ENCODE measurements at places on chromosomes 3 and 15. TPM values are rescaled to one million over a fixed set of nuclear protein-coding genes. Genes with fewer than 3 reads are reported as not detected.

The COL6A6 gene
- 0.27 TPM for polyA plus RNA-seq

The RARRES1 gene
- polyA plus RNA-seq: 2.4 TPM

The FBN1 gene
- 2.4 TPM for polyA plus RNA-seq

The DCBLD2 gene
- polyA plus RNA-seq: 27.2 TPM

The ACAD9 gene
- polyA plus RNA-seq: 7.3 TPM

The C3orf49 gene
- polyA plus RNA-seq: not detected

The BNIP2 gene
- polyA plus RNA-seq: 14.7 TPM

The CACNA1D gene
- polyA plus RNA-seq: 1.9 TPM

The SOX14 gene
- polyA plus RNA-seq: not detected

The PIERCE2 gene
- polyA plus RNA-seq: 33.0 TPM

The ACVR2B gene
- 2.2 TPM for polyA plus RNA-seq

The PP2D1 gene
- not detected for polyA plus RNA-seq

The ZNF774 gene
- 2.7 TPM for polyA plus RNA-seq

The BMF gene
- polyA plus RNA-seq: not detected

The SLCO2A1 gene
- not detected for polyA plus RNA-seq

The TERC gene
- polyA plus RNA-seq: not detected

The GOLGA6L7 gene
- not detected for polyA plus RNA-seq

The APEH gene
- 87.5 TPM for polyA plus RNA-seq

The ZNF620 gene
- polyA plus RNA-seq: 0.53 TPM

The GNB5 gene
- polyA plus RNA-seq: 58.3 TPM

The ROPN1 gene
- 2.9 TPM for polyA plus RNA-seq

The REC114 gene
- polyA plus RNA-seq: not detected

The RBP2 gene
- not detected for polyA plus RNA-seq

The CLCN2 gene
- polyA plus RNA-seq: 0.71 TPM

The ZBED2 gene
- not detected for polyA plus RNA-seq

The FBXO40 gene
- polyA plus RNA-seq: 0.84 TPM

The ZNF80 gene
- polyA plus RNA-seq: 0.31 TPM

The MGLL gene
- polyA plus RNA-seq: 21.1 TPM

The FGD5 gene
- polyA plus RNA-seq: 0.09 TPM
